ENCODE measurements at places on chromosomes 5 and 9.

DNA sequence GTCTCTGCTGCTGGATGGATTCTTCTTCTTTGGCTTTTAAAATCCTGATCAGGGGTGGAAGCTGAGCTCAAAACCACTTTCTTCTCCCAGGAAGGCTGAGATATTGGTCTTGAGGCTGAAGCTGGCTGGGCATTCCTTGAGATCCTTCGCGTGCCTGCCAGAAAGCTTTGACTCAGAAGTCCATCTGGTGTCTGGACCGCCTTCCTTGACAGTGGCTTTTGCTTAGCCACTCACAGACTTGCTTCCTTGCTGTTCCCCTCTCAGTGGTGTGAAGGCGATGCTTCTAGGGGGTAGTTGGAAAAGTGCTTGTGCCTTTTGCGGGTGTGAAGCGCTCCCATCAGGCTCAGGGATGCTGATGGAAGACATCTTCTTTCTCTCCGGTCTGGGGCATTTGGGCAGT, 45.9 kb downstream of the RGS3 start:
- DNase-seq, result no peak

DNA sequence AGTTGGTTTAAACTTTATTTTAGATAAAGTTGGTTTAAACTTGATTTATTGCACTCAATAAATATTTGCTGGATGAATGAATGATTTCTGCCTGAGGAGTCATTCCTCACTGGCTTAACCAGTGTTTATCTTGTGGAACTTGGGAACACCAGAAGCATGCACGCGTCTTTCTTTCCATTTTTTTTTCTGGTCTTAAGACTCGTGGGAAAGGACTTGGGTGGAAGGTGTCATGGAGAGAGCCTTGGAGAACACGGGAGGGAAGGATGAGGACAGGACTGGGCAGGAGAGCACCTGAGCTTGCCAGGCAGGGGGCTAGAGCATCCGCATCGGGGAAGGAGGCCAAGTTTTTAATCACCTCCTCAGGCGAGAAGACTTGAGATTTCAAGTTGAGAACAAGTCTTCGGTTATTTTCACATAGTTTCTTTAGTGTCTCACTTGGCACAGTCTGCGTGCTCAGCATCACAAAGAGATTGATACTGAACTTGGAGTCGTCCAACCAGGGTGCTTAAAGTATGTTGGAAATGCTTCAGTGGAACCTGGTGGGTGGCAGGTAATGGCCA, 144.2 kb downstream of the PDZD2 start:
- DNase-seq, result no peak

DNA sequence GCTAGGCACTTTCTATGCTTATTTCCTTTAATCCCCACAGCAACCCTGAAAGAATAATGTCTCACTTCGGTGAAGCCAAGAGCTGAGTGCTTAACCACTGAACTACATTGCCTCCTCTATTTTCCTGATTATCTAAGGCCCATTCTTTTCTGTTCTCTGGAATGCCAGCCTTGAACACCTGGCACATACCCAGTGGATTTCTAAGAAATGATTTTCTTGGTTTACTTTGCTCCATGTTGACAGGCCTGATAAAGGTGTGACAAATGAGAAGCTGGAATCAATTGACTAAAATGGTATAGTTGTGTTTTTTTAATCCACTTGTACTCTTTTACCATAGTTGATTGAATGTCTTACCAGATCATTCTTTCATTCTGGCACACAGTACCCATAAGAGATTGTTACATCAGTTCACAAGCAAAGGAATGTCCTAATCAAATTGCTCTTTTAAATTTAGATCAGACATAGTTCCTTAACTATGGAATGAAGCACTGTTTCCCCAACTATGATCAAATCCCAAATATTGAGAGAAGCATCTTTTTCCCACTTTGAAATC, 9.0 kb upstream of the ENC1 start:
- DNase-seq, result no peak

DNA sequence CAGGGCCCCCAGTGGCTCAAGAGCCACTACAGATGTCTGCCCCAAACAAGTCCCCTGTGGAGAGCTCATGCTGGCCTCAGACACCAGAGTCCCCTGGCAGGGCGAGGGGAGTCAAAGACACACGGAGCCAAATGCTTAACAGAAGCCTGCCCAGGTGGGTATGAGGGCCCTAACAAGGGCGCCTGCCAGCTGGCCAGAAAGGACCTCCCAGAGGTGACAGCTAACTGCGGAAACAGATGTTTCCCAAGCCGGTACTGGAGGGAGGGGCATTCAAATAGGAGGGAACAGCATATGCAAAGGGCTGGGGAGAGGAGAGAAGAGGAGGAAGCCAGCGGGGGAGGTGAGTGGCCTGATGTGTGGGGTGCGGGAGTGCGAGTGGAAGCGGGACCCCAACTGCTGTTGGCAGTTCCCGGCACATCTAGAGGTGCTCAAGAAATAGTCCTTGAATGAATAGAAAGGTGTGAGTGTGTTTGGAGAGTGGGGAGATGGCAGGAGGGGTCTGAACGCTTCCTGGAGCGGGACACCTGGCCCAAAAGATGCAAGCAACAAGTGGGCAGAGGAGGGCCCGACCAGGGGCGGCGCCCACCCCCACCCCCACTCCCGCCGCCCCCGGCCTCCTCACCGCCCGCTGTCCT, 824 bp downstream of the MXD3 start:
- DNase-seq, result no peak

GRCh38 chr5:35306716-35307365, 76.6 kb upstream of the PRLR start:
- DNase-seq, result no peak

GRCh38 chr5:84274585-84275468, 109.9 kb downstream of the EDIL3 start:
- DNase-seq, result no peak

GRCh38 chr5:153938191-153938842, 100.4 kb downstream of the FAM114A2 start:
- DNase-seq, result no peak

DNA sequence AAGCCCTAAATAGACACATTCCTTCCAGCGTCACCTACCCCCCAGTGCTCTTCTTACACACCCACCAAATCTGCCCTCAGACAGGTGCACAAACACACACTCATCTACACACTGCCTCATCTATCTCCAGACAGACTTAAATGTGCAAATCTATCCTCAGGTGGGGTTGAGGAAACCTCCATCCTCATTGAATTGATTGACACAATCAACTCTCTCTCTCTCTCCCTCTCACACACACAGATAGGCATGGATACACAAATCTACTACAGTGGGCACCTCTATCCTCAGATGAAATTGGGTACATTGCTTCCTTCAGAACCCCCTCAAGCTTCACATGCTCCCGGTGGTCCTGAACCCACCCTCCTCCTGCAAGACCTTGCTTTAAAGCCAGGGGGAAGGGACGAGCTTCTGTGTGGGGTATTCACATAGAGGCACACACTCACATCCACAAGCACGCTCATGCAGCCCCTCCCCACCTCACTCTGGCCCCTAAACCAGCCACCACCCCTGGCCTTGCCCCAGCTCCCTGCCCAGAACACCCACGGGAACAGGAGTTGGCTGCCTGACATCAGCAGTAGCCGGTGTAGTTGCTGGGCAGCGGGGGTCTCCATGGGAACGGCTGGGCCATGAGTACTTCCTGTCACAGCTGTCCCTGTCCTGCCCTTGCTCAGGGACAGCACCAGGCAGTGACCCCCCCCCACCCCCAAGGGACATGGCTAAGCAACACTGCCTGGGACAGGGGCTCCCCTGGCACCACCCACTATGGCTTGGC, 22.8 kb downstream of the PCDH1 start:
- DNase-seq, result no peak

DNA sequence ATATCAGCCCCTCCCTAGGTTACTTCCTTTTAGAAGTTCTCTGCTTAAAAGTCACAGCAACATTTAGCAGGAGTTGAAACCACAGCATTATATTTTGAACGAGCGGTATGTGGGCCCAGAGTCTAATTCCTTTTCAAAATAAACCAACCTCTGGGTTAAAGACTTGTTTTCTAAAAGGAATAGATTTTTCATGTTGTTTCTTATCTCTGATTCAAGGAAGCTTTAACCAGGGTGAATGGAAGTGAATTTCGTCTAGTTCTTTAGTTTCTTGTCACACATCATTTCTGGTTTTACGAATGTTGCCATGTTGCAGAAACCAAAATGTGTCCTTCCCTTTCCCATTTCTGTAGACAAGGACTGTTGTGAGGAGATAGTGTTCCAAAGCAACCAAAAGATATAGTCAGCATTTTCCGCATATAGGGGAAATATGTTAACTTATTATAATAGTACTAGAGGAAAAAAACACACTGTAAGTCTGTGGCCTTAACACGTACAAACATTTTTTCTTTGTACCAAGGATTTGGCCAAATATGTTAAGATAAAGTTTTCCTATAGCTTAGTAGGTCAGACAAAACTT, 142.4 kb downstream of the PCSK5 start:
- no peak for DNase-seq

DNA sequence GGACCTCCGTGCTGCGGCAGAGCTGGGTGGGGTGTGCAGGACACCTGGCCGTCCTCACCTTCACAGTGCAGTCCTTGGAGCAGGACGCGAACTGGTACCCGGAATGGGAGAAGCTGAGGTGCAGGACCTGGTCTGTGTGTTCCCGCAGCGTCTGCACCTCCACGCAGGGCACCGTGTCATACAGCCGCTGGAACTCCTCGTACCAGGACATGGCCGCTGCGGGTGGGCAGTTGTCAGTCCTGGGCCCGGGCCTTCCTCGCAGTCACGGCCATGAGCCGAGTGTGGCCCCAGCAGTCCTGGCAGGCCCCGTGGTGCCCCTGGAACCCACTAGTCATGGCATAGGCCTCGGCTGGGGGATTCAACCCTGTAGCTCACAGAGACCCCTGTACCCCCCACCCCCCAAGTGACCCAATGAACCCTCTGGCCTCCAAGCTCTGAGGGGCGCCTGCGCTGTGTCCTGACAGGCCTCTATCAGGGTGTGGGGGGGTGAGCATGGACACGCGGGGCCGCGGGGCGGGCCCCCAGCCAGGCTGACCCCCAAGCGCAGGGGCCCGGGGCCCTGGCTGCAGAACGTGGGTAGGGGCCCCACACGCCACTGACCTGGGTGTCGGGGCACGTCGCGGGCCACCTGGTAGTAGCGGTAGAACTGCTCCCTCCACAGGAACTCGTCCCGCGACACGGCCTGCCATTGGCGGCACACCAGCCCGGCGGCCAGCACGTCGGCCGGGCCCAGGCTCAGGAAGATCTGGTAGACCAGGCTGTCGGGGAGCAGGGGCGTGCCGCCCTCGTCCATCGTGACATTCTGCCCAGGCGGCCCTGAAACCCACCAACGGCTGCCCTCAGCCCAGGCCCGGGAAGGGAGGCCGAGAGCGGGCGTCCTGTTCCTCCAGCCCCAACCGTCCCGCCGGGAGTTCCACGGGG, 987 bp downstream of the FBXW5 start:
- DNase-seq, result no peak

DNA sequence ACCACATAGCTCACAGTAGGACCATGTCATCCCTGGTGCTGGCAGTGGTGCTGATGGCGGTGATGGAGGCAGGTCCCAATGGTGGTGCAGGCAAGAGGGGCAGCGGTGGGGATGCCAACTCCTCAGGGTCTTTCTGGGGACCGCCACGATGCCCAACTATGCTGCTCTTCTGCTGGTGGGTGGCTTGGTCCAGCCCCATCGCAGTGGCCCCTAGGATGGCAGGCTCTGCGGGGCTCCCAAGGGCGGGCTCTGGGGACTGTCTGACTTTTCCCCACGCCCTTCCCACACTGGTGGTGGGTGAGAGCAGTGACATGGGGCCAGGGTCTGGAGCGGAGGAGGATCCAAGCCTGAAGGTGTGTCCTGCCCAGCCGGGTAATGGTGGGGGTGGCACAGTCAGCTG, 288.9 kb upstream of the RIOK2 start:
- DNase-seq, result no peak

- no peak for DNase-seq
Measured at GRCh38 chr5:28249771-28250415, 1211.5 kb upstream of the CDH9 start.

GRCh38 chr5:157819502-157820115, 39.3 kb downstream of the CLINT1 start:
- DNase-seq, result no peak

GRCh38 chr5:8493176-8493575, 624.2 kb downstream of the MTRR start:
- DNase-seq, result no peak

- no peak for DNase-seq
Measured at GRCh38 chr5:161548487-161549094, 2.1 kb upstream of the GABRB2 start.

GRCh38 chr9:79765466-79765865, 193.7 kb downstream of the TLE4 start:
- DNase-seq, result no peak

- no peak for DNase-seq
Measured at GRCh38 chr9:37324691-37325490, 97.6 kb upstream of the GRHPR start.

DNA sequence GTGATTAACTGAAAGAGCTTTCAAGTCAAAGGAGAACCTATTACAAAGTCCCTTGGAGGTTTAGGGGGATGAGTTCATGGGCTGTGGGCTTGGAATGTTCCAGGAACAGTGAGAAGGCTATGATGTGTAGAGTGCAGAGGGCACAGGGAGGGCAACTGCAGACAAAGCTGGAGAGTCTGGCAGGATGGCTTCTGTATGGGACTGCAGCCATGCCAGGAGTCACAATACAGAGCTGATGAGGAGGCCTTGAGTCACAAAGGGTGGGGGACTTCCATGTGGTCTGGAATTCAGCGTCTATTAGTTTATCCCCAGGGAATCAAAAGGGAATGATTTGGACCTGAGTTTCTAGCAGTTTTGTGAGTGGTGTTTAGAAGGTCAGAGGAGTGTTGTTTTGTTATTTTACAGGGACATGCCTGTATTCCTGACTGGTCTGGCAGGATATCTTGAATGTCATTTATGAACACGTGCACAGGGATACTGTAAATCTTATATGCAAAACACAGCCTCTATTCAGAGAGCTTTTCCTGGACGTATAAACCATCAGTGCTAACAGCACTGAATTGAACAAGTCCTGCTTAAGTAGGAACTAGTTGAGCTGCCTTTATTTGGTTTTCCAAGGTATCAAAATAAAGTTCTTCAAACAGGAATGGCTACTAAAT, 14.3 kb upstream of the TEK start:
- no peak for DNase-seq

DNA sequence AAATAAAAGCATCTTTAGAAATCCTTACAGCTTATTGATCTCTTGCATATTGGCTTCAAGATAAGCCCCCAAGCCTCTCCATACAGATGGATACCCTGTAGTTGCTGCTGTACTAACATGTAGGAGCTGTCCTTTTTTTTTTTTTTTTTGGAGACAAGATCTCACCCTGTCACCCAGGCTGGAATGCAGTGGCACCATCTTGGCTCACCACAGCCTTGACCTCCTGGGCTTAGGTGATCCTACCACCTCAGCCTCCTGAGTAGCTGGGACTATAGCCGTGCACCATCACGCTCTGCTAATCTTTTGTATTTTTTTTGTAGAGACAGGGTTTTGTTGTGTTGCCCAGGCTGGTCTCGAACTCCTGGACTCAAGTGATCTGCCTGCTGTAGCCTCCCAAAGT, 35.4 kb downstream of the SNX30 start:
- DNase-seq, result no peak
